ENCODE measurements at places on chromosomes 3 and 15.

DNA sequence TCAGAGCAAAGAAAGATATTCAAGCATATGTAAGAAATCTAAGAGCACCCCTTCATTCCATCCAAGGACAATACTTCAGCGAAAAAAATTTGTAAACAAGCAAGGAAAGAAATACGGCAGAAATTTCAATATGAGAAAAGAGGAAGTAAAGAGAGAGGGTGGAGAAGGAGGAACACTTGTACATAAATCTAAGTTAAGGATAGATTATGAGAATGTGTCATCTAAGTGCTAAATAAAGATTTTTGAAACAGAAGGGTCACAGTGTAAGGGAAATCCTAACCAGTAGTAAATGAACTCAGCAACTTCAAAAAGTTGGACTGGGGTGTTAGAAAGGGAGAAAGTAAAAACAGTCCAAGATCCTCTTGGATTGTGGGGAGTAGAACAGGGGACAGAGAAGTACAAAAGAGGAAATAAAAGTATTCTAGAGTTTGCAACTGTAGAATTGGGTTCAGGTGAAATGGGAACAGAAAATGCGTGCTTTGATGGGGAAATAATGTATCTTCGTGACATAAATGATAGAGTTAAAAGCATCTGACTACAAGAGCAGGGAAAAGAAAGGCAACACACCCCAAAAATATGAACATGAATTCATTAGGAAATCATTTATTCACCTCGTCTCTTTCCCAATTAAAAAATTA is 68.5 kb upstream of the ATP13A5 start:
- no peak for DNase-seq

- no peak for DNase-seq
Observed at GRCh38 chr3:112357930-112358780, 25.2 kb downstream of the CD200 start.

DNA sequence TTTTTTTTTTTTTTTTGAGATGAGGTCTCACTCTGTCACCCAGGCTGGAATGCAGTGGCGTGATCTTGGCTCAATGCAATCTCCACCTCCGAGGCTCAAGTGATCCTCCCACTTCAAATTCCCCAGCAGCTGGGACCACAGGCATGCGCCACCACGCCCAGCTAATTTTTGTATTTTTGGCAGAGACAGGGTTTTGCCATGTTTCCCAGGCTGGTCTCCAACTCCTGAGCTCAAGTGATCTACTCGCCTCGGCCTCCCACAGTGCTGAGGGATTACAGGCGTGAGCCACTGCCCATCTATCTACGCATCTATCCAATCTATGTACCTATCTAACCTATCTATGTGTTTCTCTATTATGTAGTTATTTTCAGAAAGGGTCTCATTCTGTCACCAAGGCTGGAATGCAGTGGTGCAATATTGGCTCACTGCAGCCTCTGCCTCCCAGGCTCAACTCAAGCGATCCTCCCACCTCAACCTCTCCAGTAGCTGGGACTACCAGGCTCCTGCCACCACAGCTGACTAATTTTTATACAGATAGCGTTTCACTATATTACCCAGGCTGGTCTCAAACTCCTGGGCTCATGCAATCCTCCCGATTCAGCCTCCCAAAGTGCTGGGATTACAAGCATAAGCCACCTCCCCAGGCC is 20.2 kb upstream of the GPX1 start:
- DNase-seq: no peak

- DNase-seq: no peak
Observed at GRCh38 chr15:60612400-60613048, 133.6 kb upstream of the ICE2 start.

DNA sequence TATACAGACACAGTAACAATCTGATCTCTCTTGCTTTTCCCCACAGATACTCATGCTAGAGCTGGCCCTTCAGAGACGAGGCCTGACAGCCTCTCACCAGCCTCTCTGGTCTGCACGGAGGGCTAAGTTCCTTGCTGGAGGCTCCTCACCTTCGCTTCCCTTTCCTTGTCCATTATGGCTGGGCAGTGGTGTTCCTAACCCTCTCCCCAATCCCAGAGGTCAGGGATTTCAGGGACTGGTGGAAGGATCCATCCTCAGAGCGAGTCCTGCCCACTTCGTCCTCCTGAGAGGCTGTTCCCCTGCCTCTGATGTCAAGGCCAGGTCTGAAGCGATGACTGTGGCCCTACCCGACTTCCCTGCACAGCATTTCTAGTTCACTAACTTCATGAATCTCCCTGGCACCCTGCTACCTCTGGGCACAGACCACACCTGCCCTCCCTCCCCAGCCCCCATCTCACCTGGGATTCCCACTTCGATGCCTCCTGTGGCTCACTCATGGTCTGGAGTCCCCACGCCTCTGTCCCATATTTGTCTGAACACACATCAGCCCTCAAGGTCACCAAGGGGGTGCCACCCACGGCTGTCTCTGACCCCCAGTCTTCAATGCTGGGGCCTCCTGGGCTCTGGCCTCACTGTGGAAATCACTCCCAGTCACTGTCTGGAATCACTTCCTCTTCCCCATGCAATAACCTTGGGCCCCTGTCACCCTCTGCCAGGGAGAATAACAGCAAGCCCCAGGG is 124.9 kb upstream of the PRR20G start:
- DNase-seq: no peak

DNA sequence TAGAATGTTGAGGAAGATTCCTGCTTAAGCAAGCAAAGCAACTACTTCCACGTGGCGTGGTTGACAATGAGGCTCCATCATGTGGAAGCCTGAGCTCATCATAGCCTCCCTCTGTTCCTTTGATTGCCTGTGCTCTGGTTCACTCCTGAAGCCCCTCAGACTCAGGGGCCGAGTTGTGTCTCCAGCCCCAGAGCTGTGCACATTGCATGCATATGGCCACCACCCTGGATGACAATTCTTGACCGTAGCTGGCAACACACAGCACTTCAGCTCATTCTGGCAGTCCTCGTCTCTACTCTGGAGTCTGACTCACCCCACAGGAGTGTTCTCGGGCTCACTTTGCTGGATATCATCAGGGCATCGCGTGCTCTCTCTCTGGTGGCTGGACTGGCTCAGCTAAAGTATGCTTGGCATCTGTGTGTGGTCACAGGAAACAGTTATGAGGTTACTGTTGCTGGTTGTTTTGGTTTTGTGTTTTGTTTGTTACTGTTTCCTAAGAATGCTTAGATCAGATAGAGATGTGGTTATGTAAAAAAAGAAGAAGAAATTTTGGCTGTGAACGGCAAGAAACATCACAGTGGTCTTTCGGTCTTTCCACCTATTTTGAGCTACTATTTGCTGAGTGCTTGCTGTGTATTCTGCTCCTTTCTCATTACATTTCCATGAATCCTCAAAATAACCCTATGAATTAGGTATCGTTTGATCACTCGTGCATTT is 41.6 kb upstream of the MRPS22 start:
- DNase-seq: no peak

DNA sequence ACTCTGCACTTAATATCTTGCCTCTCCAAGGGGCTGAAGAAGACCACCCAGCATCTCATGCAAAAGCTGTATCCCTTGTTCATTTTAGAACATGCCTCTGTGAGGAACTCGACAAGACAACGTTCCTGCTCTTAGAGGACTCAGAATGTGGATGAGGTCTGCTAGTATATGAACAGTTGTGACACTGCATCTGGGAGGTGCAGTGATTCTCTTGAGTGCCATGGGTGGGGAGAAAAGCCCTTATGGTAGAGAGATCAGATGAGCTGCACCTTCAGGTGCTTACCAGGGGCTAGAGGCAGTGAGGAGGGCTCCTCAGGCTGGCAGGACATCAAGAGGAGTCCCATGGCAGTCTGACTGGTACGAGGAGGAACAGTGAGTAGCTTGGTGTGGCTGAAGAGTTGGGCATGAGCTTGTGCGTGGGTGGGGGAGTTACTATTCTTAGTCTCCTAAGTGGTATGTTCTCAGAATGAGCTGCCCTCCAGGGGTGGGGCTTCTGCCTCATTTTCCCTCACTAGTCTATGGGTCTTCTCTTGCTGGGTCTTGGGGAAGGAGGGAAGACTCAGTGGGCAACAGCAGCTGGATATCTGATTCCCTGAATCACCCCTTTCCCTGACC is 56.7 kb upstream of the ATP2B2 start:
- no peak for DNase-seq

DNA sequence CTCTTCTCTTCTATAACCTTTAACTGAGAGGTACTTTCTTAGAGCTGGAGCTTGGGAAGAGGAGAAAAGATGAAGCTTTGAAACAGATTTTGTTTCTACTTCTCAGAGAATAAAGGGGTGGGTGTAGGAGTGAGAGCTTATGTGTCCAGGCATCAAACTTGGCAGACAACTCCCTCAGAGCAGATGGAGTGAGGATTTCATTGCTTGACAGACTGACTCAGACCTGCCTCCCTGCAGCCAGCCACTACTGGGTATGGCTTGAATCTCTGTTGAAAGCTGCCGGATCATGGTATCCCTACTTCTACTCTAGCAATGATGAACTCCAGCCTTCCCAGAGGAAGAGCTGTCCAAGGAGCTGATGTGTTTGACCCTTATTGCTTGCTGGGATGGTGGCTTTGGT is 36.7 kb downstream of the SYN2 start:
- no peak for DNase-seq

DNA sequence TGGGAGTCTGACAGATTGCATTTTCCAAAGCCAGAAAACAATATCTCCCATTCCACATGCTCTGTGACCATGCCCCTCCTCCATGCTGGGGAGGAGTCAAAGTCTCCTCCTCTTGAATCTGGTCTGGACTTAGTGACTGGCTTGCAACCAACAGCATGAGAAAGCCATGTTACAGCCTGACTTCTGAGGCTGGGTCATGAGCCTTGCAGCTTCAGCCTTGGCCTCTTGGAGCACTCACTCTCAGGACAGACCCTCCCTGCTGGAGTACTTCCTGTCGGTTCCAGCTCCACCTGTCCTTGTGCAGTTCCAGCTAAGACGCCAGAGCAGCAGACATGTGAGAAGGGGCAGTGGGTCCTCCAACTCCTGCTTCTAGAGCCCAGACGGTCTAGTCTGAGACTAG is 49.7 kb upstream of the RBSN start:
- DNase-seq: no peak

DNA sequence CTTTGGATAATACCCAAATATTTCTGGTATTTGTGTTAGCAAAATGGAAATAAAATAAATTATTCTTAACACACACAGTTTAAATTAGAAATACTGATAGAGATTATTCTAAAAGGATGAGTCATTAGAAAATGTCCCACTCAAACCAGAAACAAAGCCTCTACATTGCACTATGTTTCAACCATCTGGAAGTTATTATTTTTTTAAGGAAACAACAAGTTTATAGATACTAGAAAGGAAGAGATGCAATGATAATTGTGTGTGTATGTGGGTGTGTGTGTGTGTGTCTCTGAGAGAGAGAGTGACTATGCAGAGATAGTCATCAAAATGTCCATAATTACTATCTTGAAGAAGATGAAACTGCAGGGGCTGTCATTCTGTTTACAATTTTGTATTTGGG is 1340.5 kb downstream of the ROBO1 start:
- DNase-seq: no peak

DNA sequence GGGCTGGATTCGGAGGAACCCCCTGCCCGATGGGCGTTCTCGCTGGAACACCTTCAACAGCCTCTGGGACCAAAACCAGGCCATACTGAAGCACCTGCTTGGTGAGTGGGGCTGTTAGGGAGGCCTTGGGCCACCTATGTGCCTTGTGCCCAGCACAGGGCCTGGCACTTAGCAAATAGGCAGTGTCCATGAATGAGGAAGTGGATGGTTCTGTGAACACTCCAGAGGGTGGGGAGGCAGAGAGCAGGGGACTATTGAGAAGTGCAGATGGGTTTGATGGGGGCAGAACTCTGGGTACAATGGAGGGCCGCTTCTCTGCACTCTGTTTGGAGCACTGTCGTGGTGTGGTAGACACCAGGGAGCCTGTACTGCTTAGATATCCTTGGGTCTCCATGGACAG is 1.5 kb downstream of the ECE2 start:
- no peak for DNase-seq

DNA sequence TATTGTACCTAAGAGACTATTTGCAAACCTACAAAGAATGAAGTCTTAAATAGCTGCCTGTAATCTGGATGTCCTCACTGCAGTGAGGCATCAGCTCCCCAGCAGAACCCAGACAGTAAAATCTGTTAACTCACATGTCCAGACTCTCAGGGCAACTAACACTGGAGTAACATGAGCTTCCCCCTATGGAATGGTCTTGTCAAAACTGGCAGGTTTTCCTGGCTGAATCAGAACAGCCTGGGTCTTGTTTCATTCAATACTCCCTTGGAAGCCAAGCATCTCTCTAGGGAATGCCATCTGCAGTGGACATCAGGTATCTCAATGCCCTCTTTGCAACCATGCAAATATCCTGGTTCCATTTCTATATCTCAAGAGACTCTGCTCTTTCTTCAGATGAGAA is 24.4 kb downstream of the PTPN9 start:
- DNase-seq: no peak

DNA sequence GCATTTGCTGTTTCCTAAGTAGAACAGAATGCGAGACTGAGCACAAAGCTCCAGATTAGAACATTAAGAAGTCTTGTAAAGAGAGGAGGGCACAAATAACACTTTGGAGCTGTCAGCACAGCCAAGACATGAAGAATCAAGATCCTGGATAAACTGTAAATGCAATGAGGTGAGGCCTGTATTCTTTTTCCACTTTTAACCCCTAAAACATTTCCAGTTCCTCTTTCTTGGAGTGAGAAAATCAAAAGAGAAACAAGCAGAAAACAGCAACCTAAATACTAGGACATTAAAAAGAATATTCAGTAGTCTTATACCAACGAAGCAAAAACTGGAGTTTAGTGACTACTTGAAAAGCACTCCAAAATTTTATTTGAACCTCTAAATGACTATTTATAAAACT is 204.3 kb downstream of the ZBTB20 start:
- DNase-seq: no peak

DNA sequence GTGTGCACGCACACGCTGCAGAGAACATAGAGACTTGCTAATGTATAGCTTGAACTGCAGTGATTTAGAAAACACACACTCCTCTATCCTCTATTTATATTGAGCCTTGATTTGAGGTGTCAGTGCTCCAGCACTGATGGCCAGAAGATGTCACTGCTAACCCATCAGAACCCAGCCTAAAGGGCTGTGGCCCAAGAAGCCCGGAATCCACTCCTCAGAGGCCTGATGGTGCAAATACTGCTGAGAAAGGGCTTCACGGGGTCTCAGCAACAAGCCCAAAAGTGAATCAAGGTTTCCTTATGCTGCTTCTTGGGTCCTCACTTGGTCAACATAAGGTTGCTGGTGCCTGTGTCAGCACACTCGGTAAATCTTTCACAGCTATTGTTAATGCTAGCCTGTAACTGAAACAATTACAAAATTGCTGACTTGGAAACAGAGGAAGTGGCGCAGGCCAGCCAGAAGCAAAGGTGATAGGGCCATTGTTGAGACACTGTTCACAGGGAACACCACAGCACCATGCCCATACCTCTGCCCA is 60.3 kb downstream of the HEG1 start:
- DNase-seq: peak; percentile 77

DNA sequence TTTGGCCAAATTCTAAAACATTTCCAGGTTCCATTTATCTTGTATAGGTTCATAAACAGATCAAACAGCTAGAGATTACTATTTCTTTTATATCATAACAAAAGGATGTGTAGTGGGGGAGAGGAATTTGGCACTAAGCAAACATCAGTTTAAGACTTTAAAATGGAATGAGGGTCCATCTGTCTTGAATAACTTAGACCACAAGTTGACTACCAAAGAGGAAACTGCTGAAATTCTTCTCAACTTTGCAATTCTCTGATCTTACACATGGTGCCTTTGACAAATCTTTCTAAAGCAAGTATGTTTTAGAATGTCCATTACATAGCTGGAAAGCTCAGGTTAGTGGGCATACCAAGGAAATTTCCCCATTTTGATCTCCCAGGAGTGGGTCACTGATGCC is 140.5 kb upstream of the ADAMTS9 start:
- DNase-seq: no peak

Data from GM20000 (cell line).